ENCODE measurements at places on chromosomes 2 and 18.

DNA sequence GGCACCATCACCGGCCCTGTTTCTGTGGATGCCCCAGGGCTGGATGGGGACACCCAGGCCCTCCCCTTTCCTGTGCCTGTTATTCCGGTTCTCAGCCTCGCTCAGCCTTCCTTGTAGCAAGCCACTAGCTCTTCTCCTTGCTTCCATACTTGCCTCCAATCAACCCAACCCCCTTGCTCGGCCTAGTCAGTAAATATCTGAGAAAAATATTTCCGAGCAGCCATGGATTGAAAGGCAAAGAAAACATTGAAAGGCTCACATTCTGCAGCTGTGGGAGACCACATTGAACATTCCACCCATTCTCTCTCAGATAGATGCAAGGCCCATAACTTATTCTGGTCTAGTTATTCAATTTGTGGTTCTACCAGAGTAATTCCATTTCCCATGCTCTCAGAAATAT lies 114.9 kb downstream of the SPP2 start:
- DNase-seq = no peak

DNA sequence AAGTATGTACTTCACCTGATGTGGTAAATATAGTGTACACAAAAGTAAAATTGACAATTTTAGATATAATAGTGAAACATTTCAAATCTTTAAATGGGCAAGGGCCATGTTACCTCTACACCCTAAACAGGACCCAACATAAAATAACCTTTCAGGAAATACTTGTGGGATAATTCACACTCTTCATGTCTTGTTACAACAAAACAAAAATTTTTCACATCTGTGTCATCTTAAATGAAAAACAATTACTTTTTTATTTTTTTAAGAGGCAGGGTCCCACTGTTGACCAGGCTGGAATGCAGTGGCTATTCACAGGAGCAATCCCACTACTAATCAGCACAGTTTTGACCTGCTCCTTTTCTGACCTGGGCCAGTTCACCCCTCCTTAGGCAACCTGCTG lies 42.1 kb downstream of the SRBD1 start:
- DNase-seq = no peak

DNA sequence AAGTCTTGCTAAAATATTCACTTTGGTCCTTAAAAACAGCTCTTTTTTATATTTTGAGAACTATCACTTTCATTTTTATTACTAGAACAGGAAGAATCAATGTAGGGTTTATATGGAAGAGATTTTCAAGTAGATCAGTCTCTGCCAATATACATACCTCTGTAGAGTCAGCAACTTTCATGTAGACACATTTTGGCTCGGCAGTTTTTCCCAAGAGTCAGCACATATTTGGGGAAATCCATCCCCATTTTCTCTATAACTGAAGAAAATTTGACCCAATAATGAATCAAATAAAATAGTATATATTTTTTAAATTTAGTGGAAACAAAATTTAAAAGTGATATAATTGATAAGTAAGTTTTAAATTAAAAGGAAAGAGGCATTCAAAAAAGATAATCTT lies 329.8 kb upstream of the TFPI start:
- no peak for DNase-seq

DNA sequence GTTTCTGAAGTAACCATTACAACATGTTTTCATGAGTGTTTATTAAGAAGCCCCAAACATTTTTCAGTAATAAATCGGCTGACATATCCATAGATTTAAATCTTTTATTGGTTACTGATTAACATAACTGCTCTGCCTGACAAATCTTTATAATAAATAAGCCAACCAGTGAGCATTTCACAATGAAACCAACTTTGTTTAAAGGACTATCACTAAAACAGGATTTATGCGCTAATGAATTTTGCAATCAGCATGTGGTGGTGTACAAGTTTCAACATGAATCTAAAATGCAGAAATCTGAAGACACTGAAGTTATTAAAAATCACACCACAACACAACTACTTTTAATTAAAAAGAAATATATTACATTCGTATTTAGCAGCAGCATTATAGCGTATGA lies 166.7 kb downstream of the MEIS1 start:
- no peak for DNase-seq

GRCh38 chr2:216992056-216992675 lies 132.3 kb upstream of the TNP1 start:
- no peak for DNase-seq

DNA sequence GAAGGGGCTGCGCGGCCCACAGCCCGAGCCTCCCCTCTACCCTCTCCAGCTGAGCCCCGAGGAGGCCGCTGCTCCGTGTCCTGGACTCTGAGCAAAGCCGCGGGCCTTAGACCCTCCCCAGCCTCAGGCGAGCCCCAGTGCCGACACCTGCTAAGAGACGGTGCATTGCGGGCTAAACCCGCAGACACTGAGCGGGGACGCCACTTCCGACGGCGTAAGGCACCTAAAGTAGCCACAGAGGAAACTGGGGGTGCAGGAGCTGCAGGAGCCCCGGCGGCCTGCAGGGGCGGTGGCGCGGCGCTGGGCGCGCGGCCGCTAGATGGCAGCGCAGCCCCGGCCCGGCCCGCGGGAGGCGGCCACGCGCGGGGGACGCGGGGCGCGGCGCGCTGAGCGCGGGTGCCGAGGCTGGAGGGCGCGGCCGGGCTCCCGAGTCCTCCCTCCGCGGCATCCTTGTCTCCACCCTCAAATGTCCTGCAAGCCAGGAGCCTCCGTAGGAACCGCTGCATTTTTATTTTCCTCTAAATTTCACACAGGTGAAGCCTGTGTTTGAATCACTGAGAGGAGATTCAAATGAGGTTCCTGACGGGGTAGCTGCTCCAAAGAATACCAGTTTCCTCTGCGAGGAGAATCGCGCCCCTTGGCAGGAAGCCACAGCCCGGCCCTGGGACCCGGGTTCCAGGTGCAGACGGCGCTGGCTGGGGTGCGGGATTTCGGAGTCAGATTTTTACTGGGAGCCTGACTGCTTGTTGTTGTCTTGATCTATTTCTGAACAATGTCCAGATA lies 650.5 kb downstream of the GALR1 start:
- peak; percentile 50 for DNase-seq

DNA sequence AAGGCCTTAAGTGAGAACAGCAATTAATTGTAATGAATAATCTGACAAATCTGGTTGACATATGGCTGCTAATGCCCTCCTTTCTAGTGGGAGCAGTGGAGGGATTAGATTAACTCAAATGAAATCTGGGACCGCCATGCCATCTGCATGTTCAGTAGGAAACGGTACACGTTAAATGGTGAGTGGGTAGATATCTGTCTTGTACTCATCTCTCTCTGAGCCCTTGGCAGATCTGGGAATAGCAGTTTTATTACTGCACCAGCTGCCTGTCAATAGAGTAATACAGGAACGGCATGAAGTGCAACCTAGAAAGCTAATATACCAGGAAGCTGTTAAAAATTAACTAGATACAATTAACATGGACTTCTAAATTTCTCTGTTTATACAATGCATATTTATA lies 258.8 kb downstream of the GPD2 start:
- no peak for DNase-seq

GRCh38 chr2:105136394-105136793 lies 98.5 kb downstream of the MRPS9 start:
- DNase-seq = no peak

DNA sequence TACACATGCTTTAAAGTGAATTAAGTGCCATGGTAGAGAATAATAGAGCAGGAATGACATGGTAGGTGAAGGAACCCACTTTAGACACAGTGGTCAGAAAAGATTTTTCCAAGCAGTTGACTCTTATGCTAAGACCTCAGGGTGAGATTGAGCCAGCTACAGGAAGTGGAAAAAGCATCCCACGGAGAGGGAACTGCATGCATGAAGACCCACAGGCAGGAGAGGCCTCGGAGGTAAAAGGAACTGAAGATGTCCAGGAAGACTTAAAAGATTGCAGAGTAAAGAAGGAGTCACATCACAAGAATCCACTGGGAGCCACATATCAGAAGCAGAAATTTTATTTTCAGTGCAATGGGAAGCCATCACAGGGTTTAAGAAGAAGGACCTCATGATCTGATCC lies 499.2 kb upstream of the FAM98A start:
- DNase-seq = no peak

DNA sequence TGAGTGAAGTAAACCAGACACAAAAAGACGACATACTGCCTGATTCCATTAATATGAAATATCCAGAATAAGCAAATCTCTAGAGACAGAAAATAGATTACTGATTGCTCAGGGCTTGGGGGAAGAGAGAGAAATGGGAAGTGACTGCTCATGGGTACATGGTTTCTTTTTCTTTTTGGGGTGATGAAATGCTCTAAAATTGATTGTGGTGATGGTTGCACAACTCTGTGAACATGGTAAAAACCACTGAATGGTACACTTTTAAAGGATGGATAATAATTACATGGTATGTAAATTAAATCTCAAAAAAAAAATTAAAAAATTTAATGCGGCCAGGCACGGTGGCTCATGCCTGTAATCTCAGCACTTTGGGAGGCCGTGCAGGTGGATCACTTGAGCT lies 39.3 kb downstream of the RPL31 start:
- no peak for DNase-seq

GRCh38 chr2:202765436-202765835 lies 106.1 kb downstream of the ICA1L start:
- DNase-seq = no peak

GRCh38 chr2:119809339-119810048 lies 49.8 kb downstream of the PTPN4 start:
- no peak for DNase-seq

GRCh38 chr18:53101536-53102105 lies 761.6 kb downstream of the DCC start:
- DNase-seq = no peak
